Activated CD8-positive, alpha-beta memory T cell treated with anti-CD3 and anti-CD28 coated beads for 1 hour (primary cell): ENCODE measurements at places on chromosomes 5 and 9.

GRCh38 chr5:104512063-104512825, 949.7 kb upstream of the NUDT12 start:
- DNase-seq, result no peak

GRCh38 chr5:66880401-66880800, 284.2 kb downstream of the MAST4 start:
- DNase-seq, result no peak

DNA sequence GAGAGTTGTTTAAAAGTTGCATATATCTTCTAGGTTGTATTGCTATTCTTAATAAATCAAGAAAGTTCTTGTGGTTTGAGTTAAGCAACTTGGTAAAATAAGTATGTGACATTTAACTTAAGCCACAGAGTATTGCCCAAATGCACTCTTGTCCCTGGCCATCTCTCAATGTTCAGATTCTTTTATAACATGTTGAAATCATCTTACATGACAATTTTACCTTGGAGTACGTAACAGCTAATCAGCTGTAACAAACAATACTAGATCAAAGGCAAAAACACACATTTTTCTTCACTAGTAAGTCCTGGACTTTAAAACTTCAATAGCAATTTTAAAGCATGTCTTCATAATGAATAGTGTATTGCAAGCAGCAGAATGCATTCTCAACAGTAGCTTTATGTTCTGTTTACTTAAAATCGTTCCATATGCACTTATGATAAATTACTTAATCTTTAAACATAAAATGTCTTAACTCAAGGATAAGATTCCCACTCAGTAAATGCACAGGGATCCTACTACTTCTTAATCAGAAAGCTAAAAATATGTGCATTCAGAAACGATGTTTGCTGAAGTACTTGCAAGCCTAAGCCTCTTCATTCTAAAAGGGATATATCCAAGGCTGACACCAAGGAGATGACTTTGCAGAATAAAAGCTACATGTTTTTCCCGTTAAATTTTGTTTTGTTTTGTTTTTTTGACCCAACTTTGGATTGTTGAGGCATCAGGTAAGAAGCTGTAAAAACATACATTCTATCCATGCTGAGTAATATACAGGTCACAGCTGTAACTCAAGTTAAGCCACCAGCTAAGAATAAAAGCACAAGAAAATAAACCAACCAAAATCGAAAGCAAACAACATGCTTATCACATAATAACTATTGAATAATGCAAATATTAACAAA, 86.1 kb upstream of the NFIB start:
- no peak for DNase-seq

DNA sequence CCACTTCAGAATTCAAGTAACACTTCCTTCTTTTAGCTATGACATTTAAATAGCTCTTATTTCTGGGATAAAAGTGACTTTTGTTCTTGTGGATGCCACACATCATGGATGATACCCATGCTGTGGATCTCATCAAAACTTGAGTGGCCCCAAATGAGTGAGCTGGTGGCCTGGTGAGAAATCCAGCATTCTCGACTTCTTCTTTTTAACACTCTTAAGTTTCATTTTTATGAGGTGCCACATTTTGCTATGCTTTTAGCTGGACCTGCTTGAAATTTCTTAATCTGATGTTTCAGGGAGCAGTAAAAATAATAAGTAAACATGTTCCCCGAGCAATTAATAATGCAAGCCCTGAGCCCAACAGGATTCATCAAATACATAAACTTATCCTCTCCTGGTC, 384.8 kb upstream of the MEF2C start:
- no peak for DNase-seq

- peak; percentile 54 for DNase-seq
Observed at GRCh38 chr5:179806250-179807048, at the start of gene MGAT4B. Gene MGAT4B (minus strand): TSS chr5:179806866. CDS start chr5:179806583, 283 bp downstream.

- DNase-seq, result peak; percentile 71
Observed at GRCh38 chr5:129094087-129094923, at the start of gene ISOC1. Gene ISOC1 (plus strand): TSS chr5:129094749. CDS start chr5:129094767, 18 bp downstream.

- DNase-seq, result no peak
Observed at GRCh38 chr5:81205058-81205457, 28.1 kb upstream of the CKMT2 start.

GRCh38 chr5:149381261-149381985, 2.3 kb upstream of the IL17B start:
- no peak for DNase-seq

DNA sequence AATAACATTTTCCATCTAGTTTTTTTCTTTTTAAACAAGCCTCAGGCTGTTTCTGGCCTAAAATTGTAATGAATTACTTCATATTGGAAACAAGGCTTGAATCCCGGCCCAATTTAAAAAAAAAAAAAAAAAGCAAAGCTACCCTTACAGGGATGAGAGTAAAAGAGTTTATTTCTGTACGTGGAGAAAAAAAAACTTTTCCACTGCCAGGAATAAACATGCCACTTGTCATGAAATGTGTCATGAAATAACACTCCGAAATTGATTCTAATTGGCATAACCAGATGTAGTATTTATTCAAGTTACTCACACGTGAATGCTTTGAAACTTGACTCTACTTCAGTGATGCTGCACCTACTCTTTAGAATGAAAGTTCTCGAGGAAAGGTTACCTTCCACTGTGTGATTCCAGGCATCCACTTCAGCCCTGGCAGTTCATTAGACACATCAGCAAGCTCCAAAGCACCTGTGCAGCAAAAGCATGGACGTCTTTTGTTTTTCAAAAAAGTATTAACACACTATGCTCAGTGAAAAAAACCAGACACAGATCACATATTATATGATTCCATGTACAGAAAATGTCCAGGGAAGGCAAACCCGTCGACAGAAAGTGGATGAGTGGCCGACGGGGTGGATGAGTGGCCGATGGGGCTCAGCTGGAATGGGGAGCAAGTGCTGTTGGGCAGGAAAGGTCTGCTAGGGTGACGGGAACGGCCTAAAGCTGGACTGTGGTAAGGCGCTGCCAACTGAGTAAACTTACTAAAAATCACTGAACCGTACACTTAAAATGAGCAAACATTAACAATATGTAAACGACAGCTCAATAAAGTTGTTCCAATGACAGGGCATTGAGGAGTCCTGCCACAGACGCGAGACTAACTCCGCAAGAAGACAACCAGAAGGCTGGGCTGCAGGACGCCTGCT, 21.2 kb downstream of the NSUN2 start:
- DNase-seq, result no peak

DNA sequence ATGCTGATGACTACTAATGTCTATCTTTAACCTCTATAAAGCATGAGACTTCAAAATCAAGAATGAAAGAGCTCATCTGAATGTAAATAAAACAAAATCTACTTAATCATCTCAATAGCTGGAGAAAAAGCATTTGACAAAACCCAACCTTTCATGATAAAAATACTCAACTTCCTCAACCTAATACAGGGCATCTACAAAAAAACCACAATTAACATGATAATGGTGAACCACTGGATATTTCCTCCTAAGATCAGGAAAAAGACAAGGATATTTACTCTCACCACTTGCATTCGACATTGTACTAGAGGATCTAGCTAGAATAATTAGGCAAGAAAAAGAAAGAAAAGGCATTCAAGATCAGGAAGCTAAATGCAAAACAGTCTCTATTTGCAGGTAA, 49.3 kb downstream of the FAM169A start:
- DNase-seq, result no peak

DNA sequence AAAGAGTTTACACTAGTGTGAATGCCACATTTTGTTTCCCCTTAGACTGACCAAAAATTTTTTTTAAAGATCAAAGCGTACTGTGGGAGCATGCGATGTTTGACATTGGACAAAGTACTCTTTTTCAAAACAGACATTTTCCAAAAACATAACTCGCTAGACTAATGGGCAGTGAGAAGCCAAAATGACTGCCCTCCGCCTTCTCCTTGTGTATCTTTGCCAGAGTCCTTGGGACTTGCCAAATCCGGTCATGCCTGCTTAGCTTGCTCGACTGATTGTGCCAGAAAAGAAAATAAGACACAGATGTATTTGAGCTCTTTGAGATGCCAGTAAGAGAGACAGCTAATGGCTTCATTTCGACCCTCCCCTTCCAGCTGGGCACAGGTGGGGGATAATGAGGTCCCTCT, 157.5 kb downstream of the MAPKAP1 start:
- no peak for DNase-seq

DNA sequence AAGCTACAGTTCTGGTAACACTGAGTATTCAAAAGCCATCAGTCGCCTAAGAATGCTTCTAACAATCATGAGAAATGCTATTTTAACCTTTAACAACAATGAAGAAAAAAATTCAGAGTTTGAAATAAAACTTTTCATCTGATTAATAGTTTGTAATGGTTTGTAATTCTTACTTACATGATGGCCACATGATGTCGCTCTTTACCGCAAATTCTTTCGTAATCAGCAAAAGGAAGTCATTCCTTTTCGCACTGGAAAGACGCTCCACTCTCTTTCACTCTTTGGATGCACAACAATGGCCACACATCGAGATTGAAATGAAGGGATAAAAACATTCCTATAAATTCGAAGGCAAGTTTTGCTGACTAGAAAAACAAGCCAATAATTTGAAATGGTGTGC, at the start of gene PCDHA7:
Gene PCDHA7 (plus strand): TSS at position 277 of the 400 bp plus-strand sequence. CDS start 115 bp downstream, at position 392.
- DNase-seq, result no peak

DNA sequence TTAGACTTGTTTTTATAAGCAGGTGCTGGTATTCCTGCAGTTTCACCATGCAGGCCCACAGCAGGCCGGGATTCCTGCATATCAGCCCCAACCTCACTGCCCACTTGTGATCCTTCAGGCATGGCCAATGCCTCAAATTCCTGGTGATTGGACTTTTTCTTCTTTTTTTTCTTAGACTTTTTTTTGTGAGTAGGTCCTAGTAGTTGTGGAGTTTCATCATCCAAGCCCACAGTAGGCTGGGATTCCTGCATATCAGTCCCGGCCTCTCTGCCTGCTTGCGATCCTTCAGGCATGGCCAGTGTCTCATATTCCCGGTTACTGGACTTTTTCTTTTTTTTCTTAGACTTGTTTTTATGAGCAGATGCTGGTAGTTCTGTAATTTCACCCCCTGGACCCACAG, 4.8 kb downstream of the TTF1 start:
- DNase-seq, result no peak

- DNase-seq, result no peak
Observed at GRCh38 chr5:135179308-135179980, 145.4 kb upstream of the PITX1 start.

DNA sequence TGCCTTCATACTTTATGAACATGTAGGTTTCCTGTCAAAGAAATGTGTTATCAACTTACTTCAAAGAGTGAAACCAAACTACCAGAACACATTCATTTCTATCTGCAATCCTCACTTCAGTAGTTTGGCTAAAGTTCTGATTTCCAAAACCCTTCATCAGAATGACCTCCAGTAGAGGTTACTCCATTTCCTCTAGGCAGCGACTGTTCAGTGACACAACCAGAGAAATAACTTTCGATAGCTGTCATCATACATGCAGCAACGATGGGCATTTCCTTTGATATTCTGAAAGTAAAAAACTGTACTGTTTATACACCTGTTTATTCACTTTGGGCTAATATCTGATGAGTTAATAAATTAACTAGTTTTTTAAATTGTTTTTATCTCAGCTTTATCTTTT, 532.5 kb upstream of the IZUMO3 start:
- DNase-seq, result no peak

DNA sequence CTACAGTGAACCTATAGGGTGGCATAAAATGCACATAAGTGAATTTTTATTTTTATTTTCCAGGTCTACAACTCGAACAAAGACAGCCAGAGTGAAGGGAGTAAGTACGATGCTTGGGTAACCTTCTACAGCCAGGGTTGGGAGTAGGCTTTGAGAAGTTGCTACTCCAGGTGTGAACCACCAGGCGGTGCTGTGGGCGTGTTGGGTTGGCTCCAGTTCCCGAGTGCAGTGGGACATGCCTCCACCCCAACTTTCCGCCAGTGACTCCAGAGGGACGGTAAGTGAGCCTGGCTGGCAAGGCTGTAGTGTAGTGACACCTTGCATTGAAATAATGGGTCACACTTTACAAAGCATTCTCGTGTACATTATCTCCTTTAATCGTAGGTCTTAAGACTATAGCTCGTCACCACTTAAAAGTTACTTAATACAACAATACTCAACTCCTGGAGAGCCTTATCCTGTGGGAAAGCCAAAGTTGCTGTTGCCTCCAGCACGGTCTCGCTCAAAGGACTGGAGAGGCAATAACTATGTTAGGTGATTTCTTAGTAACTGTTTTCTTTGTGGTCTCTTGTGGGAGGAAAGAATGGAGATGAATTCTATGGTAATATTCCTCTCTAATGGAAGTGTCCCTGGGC, 244.0 kb downstream of the ARHGAP26 start:
- DNase-seq, result no peak
